ENCODE measurements at places on chromosomes 7 and 10.

- DNase-seq, result no peak
Measured at GRCh38 chr10:131949041-131949862, 32.5 kb downstream of the BNIP3 start.

DNA sequence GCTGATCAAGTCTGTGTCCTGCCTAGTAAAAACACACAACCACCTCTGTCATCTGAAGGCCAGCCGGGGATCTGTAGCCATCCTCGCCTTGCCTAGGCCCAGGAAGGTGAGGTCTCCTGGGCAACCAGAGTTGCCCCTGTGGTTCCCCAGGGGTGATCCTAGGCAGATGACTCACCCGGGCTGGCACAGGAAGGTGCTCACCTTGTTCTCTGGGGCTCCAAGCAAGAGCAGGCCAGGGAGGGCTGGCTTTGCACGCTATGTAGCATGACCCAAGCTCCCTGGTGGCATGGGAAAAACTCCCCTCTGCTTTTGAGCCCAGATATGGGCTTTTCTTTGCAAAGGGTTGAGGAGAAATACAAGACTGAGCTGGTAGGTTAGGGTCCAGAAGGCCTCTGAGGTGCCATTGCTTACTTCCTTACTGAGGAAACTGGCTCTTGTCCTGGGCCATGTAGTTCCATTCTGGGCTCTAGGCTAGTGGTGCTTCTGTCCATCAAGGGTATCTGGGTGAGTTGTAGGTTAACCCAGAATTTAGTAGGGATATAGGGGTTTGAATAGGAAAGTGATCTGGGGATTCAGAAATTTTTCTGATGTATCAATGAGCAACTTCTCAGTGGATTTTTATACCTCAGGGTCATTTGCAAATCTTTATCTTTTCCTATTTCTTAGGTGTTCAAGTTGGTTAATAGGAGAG, 112.0 kb downstream of the NT5C2 start:
- no peak for DNase-seq

DNA sequence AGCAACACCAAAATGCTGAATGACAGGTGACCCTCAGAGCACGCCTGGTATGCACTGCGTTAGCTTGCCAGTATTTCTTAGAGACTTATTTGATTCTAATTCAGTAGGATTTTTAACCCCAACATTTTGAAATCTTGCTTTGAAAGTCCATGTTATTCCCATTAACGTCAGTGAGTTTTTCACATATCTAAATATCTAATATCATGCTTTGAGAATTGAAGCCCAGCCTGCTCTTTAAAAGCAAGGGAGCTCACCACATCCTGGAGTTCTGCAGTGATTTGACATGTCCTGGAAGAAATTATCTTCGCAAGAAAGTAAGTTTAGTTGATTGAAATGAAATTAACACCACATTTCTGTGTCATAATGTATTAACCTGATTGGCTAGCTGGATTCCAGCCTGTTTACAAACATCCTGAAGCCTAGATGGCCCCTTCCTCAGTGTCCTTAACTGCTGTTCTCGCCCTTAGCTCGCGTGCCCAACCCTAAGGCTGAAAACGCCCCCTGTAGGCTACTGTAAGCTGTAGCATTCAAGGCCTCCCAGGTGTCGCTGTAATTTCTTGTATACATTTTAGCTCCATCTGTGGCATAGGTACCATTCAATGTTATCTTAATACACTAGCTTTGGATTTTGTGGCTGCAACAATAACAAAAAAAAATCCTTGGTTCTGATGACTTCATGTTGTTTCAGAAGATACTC, 191.5 kb downstream of the MGMT start:
- no peak for DNase-seq

GRCh38 chr7:91694351-91694841, 186.1 kb downstream of the MTERF1 start:
- DNase-seq, result no peak

GRCh38 chr7:12703881-12704280, 16.4 kb downstream of the ARL4A start:
- DNase-seq, result no peak

DNA sequence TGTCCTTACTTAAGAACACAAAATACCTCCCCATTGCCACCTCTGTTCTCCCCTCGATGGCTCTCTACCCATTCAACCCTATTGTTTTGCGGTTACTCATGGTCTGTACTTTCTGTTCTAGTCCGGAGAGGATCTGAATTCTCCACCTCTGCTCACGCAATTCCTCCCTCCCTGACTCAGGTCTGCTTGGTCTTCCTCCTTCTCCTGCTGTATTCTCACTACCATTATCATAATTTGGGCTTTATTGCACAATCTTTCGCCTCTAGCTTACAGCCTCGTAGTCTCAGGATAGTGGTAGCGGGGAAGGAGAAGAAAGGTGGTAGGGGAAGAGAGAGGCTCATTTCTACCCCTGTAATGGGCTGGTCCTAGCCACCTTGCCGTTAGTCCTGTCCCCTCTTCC, 35.4 kb upstream of the FAM180A start:
- no peak for DNase-seq

GRCh38 chr10:106506526-106507283, 657.8 kb downstream of the SORCS1 start:
- DNase-seq, result no peak

DNA sequence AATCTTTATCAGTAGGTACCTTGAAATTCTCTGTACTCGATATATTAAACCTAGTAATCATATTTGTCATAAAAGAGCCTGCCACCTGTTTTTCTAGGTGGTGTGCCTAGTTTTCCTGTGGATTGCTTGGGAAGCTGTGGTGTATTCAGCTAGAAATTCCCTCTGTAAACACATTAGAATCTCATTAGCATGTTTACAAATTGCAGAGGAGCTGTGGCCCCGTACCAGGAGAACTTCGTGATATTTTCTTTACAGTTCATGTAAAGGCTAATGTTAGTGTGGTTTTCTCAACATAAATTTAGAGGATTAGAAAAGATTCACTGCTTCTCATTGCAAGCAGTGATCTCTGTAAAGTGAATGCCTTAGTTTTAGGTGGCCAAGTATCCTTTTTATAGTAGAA, 144.7 kb downstream of the CCSER2 start:
- no peak for DNase-seq

DNA sequence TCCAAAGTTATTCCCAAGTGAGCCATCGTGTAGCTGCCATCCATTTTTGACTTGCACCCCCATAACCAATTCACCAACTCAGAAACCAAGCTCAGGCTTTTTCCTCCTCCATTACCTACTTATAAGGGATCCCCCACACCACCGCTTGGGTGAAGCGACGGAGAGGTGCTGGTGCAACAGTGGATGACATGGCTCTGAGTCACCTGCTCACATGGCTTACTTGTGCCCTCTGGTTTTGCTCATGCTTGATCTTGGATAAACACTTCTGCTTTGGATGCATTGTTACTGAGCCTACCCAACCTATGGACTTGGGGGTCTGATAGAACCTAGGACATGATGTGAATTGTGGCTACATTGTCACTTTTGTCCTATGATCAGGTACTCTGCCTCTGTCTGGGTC, 12.0 kb upstream of the AKR1B1 start:
- DNase-seq, result no peak

DNA sequence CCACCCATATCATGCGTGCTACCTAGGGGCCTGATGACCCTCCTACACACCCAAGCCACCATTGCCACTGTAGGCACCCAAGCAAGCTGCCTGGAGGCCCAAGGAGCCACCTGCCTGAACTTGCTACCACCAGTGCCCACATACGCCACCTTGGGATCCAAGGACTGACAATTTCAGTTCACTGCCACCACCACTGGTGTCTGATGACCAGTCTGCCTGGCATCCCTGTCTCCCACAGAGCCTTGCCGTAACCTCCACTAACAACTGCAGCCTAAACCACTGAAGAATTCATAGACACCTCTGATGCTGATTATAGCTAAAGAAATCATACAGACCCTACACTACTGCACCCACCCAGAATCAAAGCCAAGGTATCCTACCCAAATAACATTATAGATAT, 58.8 kb downstream of the TMEM178B start:
- no peak for DNase-seq

GRCh38 chr7:141028767-141029166, 14.0 kb upstream of the MRPS33 start:
- no peak for DNase-seq

DNA sequence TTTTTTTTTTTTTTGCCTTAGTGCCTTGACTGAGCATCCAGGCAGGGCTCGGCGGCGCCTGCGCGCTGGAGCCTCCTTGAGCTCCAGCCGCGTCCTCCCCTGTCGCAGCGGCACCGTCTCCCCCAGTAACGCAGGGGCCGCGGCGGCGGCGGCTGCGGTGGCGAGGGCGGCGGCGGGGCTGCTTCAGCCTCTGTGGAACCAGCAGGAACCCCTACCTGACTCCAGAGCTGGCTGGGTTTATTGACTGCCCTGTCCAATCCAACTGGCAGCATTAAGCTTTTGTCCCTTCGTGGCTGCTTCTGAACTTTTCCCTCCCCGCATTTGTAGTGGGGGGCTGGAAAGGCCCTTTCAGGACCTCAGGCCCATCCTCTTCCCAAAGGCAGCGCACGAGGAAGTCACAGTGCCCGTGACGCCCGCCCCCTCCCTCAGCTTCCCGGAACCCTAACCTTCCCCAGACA, at the start of gene GPR85:
TSS of gene GPR85 (minus strand) at position 397 of the 458 bp plus-strand sequence. CDS start 2,106 bp downstream, outside the sequence.
- DNase-seq, result peak; percentile 68

GRCh38 chr10:16949816-16950215, 132.6 kb upstream of the RSU1 start:
- DNase-seq, result no peak

GRCh38 chr10:88952647-88953111, at the start of gene ACTA2:
Gene ACTA2, minus strand, starts transcription at chr10:88952773. Its CDS starts 3,843 bp downstream, at chr10:88948930.
- no peak for DNase-seq

DNA sequence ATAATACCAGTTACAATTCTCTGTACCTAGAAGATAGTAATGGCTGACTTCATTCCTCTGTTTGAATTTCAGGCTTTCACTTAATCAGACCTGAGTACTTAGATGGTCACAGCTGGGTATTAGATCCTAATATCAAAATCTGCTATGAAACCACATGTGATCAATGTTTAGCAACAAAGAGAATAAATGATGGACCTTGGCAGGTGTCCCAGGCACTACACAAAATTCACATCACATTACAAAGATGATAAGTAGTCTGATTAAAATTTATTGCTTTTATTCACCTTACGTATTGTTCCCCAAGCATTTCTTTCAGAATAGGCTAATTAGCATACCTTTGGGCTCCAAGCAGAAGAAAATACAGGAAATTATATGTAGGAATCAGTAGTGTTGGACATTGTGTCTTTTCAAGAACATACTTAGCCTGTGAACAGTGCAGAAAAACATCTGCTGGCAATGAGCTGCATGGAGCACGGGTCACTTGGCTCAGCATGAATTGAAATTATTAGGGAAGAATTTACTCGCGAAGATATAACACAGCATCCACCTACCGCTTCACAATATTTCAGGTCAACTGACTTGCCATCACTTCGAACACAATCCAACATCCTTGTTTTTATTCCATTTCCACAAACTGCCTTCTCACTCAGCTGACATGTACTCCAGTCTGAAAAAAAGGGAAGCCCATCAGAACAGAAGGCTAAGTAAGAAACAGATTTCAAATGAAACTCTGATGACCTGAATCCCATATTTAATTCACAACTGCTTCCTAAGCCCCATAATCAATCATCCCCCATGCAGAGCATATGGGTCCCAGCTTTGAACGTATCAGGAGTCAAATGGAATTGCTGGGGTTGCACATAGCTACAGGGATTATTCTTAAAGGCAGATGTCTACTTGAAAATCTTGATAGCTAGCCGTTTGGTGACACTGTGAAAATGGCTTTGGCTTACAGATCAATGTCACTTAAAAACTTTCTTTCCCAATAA, 421.0 kb downstream of the THSD7A start:
- no peak for DNase-seq

DNA sequence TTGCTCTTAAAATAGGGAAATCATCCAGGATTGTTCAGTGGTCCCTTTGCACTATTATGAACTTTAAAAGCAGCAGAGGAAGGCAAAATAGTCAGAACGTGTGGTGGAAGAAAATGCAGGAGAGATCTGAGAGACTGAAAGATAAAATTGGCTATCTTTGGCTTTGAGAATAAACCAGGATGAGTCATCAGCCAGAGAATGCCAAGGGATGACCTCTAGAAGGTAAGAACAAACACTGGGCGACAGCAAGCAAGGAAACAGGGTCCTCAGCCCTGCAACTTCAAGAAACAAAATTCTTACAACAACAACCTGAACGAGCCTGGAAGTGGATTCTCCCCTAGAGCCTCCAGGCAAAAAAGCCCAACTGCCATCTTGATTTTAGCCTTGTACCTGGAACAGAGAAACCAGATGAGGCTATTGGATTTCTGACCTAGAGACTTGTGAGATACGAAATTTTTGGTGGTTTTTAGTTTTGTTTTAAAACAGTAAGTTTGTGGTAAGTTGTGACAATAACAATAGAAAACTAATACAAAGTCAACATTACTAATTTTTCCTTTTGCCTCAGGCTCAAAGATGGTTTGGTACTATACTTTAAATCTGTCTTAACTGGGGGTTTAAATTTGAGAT, 130.2 kb upstream of the CNTNAP2 start:
- DNase-seq, result no peak

GRCh38 chr7:88396948-88397322, 90.2 kb upstream of the STEAP4 start:
- no peak for DNase-seq

GRCh38 chr10:97729014-97729413, 7.9 kb upstream of the ZFYVE27 start:
- no peak for DNase-seq

GRCh38 chr10:88458209-88458608, 124.9 kb downstream of the RNLS start:
- DNase-seq, result no peak

DNA sequence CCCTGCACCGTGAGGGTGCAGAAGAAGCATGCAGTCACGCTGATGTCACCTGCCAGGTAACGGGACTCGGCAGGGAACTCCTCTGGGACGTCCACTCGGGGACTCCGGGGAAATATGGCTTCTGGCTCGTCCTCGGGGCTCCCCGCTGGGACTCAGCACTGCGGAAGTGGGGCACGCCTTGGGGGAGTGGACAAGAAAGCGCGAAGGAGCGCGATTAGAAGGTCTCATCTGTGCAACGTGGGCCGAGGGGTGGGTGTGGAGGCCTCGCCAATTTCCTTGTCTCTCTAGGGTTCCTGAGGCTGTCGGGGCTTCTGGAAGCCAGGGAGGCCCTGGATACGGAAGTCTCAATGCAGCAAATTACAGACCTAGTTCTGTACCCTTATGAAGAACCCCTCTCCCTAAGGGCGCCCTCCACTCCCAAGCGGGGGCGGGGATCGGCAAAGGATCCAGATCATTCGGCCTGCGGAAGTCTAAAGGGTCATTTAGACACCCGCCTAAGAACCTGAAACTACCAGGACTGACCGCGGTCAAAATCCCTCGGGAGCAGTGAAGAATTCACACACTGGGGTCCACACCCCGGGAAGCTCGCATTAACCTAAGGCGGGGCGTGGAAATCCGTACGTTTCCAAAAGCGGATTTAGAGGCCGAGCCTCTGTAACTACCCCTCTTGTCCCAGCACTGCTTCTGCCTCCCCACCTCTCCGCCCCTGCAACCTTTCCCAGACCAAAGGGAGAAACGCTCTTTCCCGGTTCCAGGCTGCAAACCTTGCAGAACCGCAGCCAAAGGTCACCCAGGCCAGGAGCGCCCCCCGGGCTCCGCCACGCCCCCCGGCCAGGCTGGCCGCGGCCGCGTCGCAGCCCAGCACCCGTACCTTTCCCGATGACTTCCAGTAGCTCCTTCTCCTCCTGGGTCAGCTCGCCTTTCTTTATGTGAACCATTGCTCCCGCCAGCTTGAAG, 640 bp downstream of the ANKMY2 start:
- peak; percentile 81 for DNase-seq

GRCh38 chr10:89241486-89242344, 9.9 kb downstream of the LIPA start:
- DNase-seq, result no peak
